Stimulated activated CD4-positive, alpha-beta T cell treated with anti-CD3 and anti-CD28 coated beads, Interleukin-2, amount 100 ng/mL, for 24 hours (primary cell): ENCODE measurements at places on chromosomes 7 and 10.

- no peak for DNase-seq
Observed at GRCh38 chr7:79713276-79713675, 259.8 kb upstream of the MAGI2 start.

DNA sequence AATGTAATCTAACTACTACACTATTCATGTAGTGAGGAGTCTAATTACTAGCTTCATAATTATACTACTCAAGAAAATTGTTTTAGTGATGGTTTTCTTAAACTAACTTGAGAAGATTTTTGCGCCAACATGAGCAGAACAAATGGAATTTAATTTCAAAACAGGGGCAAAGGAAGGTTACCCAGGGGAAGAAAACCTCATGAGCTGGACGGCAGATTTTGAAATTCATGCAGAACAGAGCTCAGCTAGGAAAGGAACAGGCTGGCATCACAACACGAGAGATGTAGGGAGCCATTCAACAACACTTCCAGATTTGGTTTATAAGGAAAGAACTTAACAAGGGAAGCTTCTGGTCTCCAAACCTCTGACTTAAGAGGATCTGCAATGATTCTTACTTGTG, 235.3 kb upstream of the PRKCQ start:
- DNase-seq, result no peak

DNA sequence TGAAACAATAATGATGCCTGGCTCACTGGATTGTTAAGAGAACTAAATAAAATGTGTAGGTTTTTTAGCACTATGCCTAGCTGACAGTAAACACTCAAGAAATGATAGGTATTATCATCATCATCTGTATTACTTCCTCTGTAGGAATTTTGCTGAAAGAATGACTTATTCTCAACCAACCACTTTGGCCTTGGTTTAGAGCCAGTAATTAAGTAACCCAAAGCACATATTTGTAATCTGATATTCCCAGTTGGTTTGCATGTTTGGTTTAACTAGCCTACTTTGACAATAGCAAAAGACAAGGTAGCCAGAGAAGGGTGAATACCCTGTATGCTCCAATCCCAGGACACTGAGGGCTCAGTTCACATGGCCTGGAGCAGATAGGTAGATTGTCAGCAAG, 34.4 kb downstream of the BCAP29 start:
- DNase-seq, result no peak

DNA sequence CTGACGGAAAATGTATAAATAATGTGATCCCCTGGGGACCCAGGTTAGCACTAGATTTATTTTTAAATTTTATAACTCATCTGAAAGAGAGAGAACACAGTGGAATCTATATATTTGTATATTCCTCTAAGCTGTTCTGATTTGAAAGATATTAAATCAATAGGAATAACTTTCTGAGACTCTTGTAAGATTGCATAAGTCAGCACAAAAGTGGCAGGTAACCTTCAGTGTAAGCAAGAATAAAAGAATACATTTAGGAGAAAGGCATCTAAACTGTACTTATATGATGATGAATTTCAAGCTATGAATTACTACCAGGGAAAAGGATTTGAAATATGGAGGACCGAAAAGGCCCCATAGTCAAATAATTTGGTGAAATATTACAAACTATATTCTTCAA, 112.8 kb downstream of the TBXAS1 start:
- DNase-seq, result no peak

DNA sequence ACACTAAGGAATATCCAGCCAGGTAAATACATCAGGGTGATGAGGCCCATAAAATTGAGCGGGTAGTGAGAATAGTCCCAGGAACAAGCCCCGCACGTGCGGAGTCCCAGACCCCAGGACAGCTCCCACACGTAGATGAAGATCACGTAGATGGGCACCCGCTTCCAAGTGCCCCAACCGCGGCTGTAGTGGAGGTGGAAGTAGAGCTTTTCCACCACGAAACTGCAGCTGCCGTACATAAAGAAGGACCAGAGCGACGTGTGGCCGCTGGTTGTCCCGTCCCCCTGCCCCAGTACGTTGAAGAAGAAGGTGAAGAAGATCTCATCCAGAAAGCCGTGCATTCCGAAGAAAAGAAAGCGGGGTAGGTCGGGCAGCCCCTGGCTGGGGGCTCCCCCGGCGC, 948 bp downstream of the TMEM229A start:
- DNase-seq, result no peak

GRCh38 chr10:43193496-43194080, 55.3 kb downstream of the CSGALNACT2 start:
- no peak for DNase-seq

DNA sequence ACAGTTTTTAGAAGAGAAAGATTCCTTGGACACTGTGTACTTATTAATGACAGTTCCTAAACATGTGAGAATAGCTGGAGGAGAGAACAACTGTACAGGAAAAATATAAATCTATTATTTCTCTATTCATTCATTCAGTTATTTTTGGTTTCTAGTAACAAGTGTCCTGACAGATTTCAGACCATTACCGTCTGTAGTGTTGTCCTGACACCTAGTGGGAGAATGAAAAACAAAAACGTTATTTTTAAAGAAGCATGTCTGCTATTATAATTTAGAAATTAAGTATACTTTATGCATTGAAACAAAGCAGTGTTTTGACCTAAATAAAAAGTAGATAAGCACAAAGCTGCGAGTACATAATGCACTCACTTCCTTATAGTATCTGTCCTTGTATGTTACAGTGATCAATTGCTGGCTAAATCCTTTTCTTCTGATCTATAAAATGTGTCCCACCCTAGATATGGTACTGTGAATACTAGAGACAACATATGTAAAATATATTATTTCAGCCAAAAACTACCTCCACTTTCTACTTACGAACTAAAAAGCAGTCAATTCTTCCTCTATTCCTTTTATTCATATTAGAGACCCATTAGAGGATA, 575.6 kb downstream of the ARL4A start:
- no peak for DNase-seq

- DNase-seq, result no peak
Observed at GRCh38 chr7:123538189-123538714, 3.9 kb upstream of the IQUB start.

DNA sequence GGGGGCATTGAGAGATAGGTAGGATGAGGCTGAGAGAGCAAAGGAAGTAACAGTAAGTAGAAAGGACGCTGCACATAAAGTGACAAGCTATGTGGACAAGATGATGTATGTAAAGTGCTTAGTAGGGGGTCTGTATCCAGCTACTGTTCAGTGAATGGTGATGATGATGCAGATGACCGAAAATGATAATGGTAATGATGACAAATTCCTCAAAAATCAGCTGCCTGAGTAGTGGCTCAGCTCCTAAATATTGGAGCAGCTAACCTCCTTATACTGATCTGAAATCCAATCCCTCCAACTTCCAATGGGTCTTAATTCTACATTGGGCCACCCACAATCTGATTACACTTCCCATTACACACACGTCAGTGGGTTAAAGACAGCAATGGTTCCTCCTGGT, 27.1 kb upstream of the KCNMA1 start:
- DNase-seq, result no peak

GRCh38 chr7:149559711-149560110, 62.1 kb upstream of the ZNF746 start:
- DNase-seq, result no peak

DNA sequence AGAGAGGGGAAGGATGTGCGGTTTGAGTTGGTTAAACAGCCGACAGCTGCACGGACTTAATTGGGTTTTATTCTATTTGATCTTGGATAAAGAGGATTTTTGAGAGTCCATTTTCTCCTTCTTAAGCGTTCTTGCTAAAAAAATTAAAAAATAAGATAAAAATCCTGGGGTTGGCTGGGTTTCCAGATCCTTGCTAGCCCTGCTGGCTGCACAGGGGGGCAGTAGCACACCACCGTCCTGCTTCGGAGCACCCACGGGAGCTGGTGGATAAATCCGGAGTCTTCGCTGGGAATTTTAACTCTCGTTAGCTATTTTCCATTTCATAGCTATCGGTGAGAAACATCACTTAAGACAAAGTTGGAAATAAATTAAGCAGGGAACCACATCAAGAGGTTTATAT, 792.0 kb downstream of the TYW1 start:
- DNase-seq, result no peak

DNA sequence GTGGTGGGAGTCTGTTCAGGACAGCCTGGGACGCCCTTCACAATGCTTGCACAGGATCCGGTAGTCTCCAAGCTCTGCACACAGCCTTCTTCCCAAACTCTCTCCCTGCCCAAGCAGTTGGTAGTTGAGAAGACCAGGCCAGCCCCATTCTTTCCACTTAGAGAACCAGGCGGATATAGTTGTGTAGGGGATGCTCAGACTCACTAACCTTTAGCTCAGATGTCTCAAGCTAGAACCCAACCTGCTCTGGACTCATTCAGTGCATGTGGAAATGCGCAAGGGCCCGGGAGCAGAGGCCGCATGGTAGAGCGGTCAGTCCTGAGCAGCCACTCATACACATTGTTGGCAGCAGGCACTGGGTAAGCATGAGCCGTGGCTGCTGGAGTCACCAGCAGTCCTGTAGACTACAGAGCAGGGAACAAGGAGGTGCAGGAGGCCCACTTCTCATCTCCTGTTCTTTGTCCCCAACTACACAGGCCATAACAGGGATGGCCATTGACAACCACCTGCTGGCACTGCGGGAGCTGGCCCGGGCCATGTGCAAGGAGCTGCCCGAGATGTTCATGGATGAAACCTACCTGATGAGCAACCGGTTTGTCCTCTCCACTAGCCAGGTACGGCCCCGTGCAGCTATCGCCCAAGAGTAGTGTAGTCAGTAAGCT, 17.2 kb upstream of the C10orf53 start:
- no peak for DNase-seq
